ENCODE measurements at places on chromosomes 3 and 15. TPM values are rescaled to one million over a fixed set of nuclear protein-coding genes. Genes with fewer than 3 reads are reported as not detected.

GRCh38 chr15:56390739-56391267 is 25.6 kb downstream of the TEX9 start:
- ATAC-seq: no peak

DNA sequence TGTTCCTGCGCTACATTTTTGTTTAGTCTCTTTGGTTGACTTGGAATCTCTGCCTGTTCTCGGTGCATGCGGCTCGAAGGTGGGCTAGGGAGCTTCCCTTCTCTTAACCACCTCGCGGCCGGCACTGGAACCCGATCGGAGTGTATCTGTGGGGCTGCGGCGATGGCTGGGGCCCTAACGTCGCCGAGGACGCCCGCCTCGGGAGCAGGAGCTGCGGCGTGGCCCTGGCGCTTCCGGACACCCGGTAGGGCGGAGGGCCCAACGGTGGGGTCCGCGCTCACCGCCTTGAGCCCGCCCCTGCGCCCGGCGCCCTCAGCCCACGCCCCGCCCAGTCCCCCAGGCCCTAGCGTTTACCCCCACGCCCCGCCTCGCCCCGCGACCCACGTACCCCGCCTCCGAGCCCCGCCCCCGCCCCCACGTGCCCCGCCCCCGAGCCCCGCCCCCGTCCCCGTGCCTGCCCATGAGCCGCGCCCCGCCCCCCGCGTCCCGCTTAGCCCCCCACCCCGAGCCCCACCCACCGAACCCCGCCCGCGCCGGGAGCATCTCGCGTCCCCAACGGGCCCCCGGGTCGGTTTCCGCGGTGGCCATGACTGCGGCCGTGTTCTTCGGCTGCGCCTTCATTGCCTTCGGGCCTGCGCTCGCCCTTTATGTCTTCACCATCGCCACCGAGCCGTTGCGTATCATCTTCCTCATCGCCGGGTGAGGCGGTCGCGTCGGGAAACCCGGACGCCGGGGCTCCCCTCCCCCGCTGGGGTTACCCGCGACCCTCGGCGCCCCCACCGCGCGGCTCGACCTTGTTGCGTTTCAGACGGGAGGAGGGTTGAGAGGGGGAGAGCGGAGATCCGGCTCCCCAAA is at the start of gene APH1B:
Gene APH1B (plus strand): TSS at position 568 of the 855 bp plus-strand sequence. CDS start 19 bp downstream, at position 587.
- peak; percentile 89 for ATAC-seq

AGBL1 gene
- not detected for total RNA-seq

ABTB1 gene
- total RNA-seq: 6.4 TPM

GRCh38 chr3:178714925-178715832 is 178.9 kb downstream of the KCNMB2 start:
- ATAC-seq: peak; percentile 98

All from esophagus mucosa (tissue), 1 donor.